ENCODE measurements at places on chromosomes 6 and 20. TPM values are rescaled to one million over a fixed set of nuclear protein-coding genes. Genes with fewer than 3 reads are reported as not detected.

Gene SLC17A1
- 109 TPM for polyA plus RNA-seq

Gene CLVS2
- not detected for polyA plus RNA-seq

Gene EYS
- polyA plus RNA-seq = not detected

Gene PAX1
- not detected for polyA plus RNA-seq

Gene KCNK17
- not detected for polyA plus RNA-seq

Gene DEF6
- polyA plus RNA-seq = 2.7 TPM

Gene TULP1
- polyA plus RNA-seq = not detected

Gene LY6G6C
- polyA plus RNA-seq = not detected

Gene LRFN2
- not detected for polyA plus RNA-seq

Gene HAO1
- 0.86 TPM for polyA plus RNA-seq
